GM13976 (cell line): ENCODE measurements at places on chromosomes 16 and 17.

DNA sequence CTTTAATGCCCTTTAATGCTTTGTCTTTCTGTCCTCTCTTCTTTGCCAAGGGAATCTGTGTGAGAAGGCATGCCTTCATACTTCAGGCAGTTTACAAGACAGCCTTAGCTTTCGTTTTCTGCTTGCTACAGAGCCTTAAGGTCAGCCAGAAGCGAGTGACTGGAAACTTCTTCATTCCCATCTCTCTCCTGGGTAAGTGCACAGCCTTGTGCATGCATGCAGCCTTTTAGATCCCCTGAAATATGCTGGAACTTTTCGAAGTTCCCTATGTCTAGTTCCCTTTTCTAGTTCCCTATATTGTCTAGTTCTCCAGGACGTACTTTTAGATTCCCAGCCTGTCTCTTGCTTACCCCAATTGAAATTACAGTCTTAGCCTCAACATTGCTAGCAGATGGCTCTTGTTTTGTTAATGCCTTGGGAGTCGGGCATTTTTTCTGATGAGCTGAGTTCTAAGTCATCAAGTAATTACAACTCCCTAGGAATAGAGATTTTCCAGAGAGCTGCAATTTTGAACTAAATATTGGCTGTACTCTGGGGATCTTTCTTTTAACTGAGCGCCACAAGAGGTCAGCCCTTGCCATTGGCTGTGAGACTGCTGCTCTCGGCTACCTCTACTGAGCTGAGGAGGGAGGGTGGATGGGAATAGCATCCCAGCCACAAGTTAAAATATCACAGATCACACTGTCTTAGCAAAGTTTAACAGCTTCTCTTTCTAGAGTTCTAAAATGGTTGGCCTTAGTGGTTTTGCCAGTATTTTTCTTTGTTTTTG, 22.7 kb upstream of the PPM1D start:
- DNase-seq = peak; percentile 26

DNA sequence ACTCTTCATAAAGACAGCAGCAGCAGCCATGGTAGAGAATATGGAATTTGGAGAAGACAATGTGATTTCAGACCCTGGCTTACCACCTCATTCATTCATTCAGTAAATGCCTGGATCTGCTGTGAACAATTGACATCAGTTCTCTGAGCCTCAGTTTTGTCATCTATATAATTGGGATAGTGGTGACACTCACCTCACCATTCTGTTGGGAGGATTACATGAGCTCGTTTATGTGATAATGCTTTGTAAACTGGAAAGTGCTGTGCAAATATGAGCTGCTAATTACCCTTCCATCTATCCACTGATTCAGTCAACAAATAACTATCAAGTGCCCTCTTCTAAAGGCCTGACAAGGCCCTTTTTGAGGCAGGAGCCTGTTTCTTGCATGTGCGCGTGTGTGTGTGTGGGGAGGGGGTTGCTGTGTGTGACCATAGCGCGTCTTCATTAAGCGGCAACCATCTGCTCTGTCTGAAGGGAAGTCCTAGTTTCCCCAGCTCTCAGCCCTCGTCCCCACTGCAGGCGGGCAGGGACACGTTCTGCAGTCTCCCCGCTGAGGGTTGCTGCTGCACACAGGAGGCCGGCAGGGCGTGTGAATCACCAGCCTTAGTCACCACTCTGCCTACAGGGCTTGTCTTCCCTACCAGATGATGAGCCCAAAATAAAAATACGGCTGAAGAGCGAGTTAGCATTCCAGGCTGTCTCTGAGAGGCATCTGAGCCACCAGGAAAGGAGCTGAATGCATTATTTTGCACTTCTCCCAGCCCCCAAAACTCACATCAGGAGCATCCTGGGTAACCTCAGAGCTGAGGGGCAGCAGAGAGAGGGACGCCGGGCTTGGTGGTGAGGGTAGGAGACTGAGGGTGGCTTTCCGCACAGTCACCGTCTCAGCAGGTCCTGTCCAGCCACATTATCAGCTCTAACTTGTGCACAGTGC, 19.9 kb downstream of the ARL4D start:
- no peak for DNase-seq

GRCh38 chr17:45433159-45433535, 477 bp upstream of the ARHGAP27 start:
- DNase-seq = peak; percentile 30

GRCh38 chr17:50589095-50589705, 28.7 kb downstream of the CACNA1G start:
- no peak for DNase-seq

DNA sequence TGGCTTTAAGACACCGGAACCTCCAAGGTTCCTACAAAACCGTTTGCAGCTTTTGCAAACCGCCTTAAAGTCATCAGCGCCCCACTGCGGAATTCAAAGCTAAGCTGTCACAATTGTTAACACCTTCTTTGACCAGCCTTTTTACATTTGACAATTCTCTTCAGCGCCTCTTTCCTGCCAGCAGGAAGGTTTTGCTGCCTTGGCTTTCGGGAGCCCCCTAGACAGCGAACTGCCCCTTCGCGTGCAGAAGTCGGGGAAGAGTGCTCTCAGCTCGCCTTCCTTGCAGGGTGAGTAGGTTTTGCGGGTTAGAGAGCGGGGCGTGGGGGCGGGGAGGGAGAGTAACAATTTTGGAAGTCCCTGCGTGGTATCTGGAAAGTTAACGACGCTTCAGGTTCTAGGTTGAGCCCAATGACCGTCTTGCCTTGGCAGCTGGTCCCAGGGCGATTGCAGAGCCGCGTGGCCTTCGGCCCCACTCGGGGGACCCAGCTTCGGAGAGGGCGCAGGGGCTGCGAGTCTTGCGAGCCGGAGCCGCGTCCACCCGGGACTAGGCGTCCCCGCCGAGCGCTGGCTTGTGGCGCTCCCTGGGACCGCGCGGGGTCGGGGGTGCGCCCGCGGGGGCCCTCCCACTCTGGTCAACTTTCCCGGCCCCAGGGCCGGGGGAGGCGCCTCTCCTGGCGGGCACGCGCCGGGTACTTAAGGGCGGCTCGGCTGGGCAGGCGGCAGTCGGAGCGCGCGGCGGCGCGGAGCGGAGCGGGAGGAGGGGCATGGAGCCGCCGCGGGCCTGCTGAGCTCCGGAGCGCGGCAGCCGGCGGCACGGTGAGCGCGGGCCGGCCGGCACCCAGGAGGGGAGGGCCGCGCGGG, at the start of gene HAS3:
TSS of gene HAS3 (plus strand) at position 153 of the 861 bp plus-strand sequence. CDS start 3,743 bp downstream, outside the sequence.
- peak; percentile 78 for DNase-seq
